ENCODE measurements at places on chromosomes 7 and 10. TPM values are rescaled to one million over a fixed set of nuclear protein-coding genes. Genes with fewer than 3 reads are reported as not detected.
A peak's percentile ranks its signal among the peaks of the same experiment; 100 is the strongest.

DNA sequence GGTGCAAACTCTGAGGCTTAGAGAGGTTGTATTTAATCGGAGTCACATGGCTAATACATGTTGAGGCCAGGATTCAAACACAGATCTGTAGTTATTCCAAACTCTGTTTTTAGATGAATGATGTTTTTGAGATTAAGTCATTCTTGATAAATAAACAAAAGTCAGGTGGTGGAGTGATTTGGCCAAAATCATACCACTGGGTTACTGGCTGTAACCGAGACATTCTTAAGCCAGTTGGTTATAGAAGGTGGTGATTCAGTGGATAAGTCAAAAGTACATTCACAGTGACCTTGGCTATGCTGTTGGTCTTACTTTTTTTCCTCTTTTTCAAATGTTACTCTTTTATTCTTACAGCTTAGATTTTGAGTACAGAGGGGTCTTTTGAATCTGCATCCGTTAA lies 361.4 kb downstream of the KIF20B start:
- peaks cover 5% of the 10 kb centered on the region for H3K36me3 ChIP-seq
- no peak overlapping the region for H3K4me3 ChIP-seq
- H3K27me3 ChIP-seq, result no peaks in the 10 kb centered on the region
- no peaks in the 10 kb centered on the region for H3K4me1 ChIP-seq

GRCh38 chr7:44849885-44850544 lies 2.1 kb upstream of the H2AZ2 start:
- H3K27me3 ChIP-seq, result no peaks in the 10 kb centered on the region
- peak overlapping the region; percentile 58 for H3K27ac ChIP-seq
- H3K4me1 ChIP-seq, result peaks cover 17% of the 10 kb centered on the region
- H3K36me3 ChIP-seq, result no peaks in the 10 kb centered on the region
- DNase-seq, result no peak

DNA sequence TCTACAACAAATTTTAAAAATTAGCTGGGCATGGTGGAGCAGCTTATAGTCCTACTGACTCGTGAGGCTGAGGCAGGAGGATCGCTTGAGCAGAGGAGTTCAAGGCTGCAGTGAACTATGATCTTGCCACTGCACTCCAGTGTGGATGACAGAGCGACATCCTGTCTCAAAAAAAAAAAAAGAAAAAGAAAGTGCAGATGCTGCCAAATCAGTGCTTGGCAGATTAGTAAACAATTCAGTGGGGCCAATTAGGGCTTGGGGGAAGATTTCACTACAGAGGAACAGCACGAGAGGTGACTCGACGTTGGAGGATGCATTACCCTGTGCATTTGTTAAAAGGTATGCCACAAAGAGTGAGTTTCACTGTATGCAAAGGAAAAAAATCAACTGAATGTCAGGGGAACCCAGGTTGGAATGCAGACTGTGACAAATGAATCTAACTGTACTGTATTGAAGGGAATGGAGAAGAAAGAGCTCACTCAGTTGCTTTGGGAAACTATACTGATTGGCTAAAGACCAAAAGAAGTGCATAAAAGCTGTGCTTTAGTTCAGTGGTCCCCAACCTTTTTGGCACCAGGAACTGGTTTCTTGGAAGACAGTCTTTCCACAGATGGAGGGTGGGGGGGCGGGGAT lies 31.6 kb downstream of the GARIN1A start:
- no peaks in the 10 kb centered on the region for H3K4me1 ChIP-seq
- H3K27ac ChIP-seq, result no peak overlapping the region
- H3K4me3 ChIP-seq, result no peak overlapping the region
- H3K36me3 ChIP-seq, result peaks cover 4% of the 10 kb centered on the region

GRCh38 chr7:48295296-48295971 lies 124.2 kb downstream of the ABCA13 start:
- no peaks in the 10 kb centered on the region for H3K36me3 ChIP-seq
- no peaks in the 10 kb centered on the region for H3K4me1 ChIP-seq
- H3K27ac ChIP-seq, result no peak overlapping the region
- peaks cover 7% of the 10 kb centered on the region for H3K27me3 ChIP-seq
- no peak for DNase-seq
- no peak overlapping the region for H3K4me3 ChIP-seq

Gene EEF1AKMT2
- 40.6 TPM for polyA plus RNA-seq

Gene NAT16
- not detected for polyA plus RNA-seq

DNA sequence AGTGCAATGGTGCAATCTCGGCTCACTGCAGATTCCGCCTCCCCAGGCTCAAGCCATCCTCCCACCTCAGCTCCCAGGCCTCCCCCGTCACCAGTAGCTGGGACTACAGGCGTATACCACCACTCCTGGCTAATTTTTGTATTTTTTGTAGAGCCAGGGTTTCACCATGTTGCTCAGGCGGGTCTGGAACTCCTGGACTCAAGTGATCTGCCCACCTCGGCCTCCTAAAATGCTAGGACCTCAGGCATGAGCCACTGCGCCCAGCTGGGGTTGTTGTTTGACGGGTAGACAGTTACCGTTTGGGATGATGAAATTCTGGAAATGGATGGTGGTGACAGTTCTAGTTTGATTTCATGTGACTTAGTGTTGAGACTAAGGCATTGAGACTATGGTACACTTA lies 15.3 kb downstream of the CALML3 start:
- H3K4me3 ChIP-seq, result no peak overlapping the region
- peaks cover 17% of the 10 kb centered on the region for H3K27me3 ChIP-seq
- H3K27ac ChIP-seq, result peak overlapping the region; percentile 70
- H3K36me3 ChIP-seq, result peaks cover 8% of the 10 kb centered on the region
- peaks cover 3% of the 10 kb centered on the region for H3K4me1 ChIP-seq

- DNase-seq, result no peak
- H3K4me1 ChIP-seq, result no peaks in the 10 kb centered on the region
- H3K36me3 ChIP-seq, result no peaks in the 10 kb centered on the region
- H3K4me3 ChIP-seq, result no peak overlapping the region
- H3K27me3 ChIP-seq, result peaks cover 9% of the 10 kb centered on the region
Observed at GRCh38 chr7:141039376-141039775, 24.6 kb upstream of the MRPS33 start.

GRCh38 chr10:58030208-58030607 lies 237.5 kb downstream of the IPMK start:
- H3K36me3 ChIP-seq, result no peaks in the 10 kb centered on the region
- no peaks in the 10 kb centered on the region for H3K27me3 ChIP-seq
- no peak for DNase-seq
- H3K27ac ChIP-seq, result no peak overlapping the region

- H3K27me3 ChIP-seq, result no peaks in the 10 kb centered on the region
- H3K36me3 ChIP-seq, result no peaks in the 10 kb centered on the region
- no peak for DNase-seq
- no peak overlapping the region for H3K27ac ChIP-seq
- H3K4me1 ChIP-seq, result no peaks in the 10 kb centered on the region
Observed at GRCh38 chr10:82866424-82867020, 991.5 kb downstream of the NRG3 start.

Gene MKRN1
- polyA plus RNA-seq, result 138 TPM

Gene C10orf105
- not detected for polyA plus RNA-seq

DNA sequence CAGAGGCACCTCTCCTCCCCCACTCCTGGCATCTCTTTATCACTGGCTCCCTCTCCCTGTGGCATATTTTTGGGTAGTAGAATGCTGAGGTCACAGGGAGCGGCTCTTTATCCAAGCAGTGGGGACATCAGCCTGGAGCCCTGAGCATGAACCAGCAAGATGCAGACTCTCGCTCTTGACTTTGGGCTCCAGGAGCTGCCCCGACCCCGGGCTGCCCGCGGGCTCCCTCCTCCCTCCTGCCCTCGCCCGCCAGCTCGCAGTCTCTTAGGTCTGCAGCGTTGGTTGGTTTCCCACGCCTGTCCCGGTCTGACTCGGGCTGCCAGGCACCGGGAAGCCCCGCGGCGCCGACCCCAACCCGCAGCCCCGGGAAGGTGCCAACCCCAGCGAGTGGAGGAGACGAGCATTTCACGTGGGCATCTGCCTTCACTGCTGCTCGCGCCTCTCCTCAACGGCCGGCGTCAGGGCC lies 1.3 kb downstream of the INSYN2A start:
- no peaks in the 10 kb centered on the region for H3K36me3 ChIP-seq
- no peak for DNase-seq
- H3K4me1 ChIP-seq, result no peaks in the 10 kb centered on the region
- peaks cover 51% of the 10 kb centered on the region for H3K27me3 ChIP-seq

- H3K4me3 ChIP-seq, result no peak overlapping the region
- DNase-seq, result no peak
- H3K36me3 ChIP-seq, result no peaks in the 10 kb centered on the region
- H3K27me3 ChIP-seq, result peaks cover 27% of the 10 kb centered on the region
- no peak overlapping the region for H3K27ac ChIP-seq
- H3K4me1 ChIP-seq, result no peaks in the 10 kb centered on the region
Observed at GRCh38 chr10:113663142-113663541, 699 bp downstream of the NRAP start.

- no peak for DNase-seq
- H3K4me3 ChIP-seq, result no peak overlapping the region
- H3K27ac ChIP-seq, result no peak overlapping the region
- H3K27me3 ChIP-seq, result no peaks in the 10 kb centered on the region
- peaks cover 3% of the 10 kb centered on the region for H3K36me3 ChIP-seq
- H3K4me1 ChIP-seq, result no peaks in the 10 kb centered on the region
Observed at GRCh38 chr7:136254148-136254547, 277.0 kb upstream of the MTPN start.

Gene AKR1C3
- polyA plus RNA-seq, result 0.29 TPM

Gene LRRTM3
- not detected for polyA plus RNA-seq

Gene CABCOCO1
- polyA plus RNA-seq, result not detected

- no peak overlapping the region for H3K27ac ChIP-seq
- H3K4me3 ChIP-seq, result no peak overlapping the region
- H3K27me3 ChIP-seq, result no peaks in the 10 kb centered on the region
- DNase-seq, result no peak
- no peaks in the 10 kb centered on the region for H3K36me3 ChIP-seq
Observed at GRCh38 chr7:115552766-115553165, 477.8 kb downstream of the TFEC start.

- no peaks in the 10 kb centered on the region for H3K4me1 ChIP-seq
- H3K4me3 ChIP-seq, result no peak overlapping the region
- no peak for DNase-seq
- H3K27me3 ChIP-seq, result no peaks in the 10 kb centered on the region
- peaks cover 19% of the 10 kb centered on the region for H3K36me3 ChIP-seq
Observed at GRCh38 chr10:84493951-84494848, 165.8 kb downstream of the CCSER2 start.

Gene OR9A2
- not detected for polyA plus RNA-seq

Gene SFMBT2
- polyA plus RNA-seq, result 2.3 TPM

Gene LRMDA
- polyA plus RNA-seq, result 2.1 TPM

GRCh38 chr10:30039988-30040387 lies 19.4 kb downstream of the JCAD start:
- H3K4me1 ChIP-seq, result peaks cover 4% of the 10 kb centered on the region
- DNase-seq, result no peak
- no peak overlapping the region for H3K27ac ChIP-seq
- H3K4me3 ChIP-seq, result no peak overlapping the region

Gene ELN
- polyA plus RNA-seq, result not detected

Gene CC2D2B
- polyA plus RNA-seq, result 0.37 TPM

DNA sequence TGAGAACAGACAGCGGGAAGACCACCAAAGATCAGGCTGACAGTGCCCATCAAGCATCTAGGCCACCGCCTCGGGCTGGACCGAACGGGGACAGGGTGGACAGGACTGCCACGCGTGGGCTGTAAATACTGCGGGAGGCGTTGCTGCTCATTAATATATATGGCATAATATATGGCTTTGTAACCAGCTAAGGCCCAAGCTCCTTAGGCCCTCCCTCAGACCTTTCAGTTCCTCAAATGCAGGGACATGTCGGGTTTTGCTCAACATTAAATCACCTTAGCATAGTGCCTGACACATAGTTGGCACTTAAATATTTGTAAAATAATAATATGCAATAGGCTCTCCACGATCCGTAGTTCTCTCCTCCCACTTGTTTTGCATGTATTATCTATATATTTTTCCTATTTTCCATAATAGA lies 402 bp upstream of the TMEM168 start:
- peak overlapping the region; percentile 97 for H3K27ac ChIP-seq
- H3K4me1 ChIP-seq, result peaks cover 31% of the 10 kb centered on the region
- H3K27me3 ChIP-seq, result no peaks in the 10 kb centered on the region
- DNase-seq, result no peak

Gene HMX2
- polyA plus RNA-seq, result not detected

Gene PTPN20
- polyA plus RNA-seq, result 0.82 TPM

- H3K27ac ChIP-seq, result no peak overlapping the region
- no peaks in the 10 kb centered on the region for H3K4me1 ChIP-seq
Observed at GRCh38 chr10:89115876-89116627, 91.1 kb downstream of the CH25H start.

Gene CYP26C1
- polyA plus RNA-seq, result not detected

Gene LOXL4
- polyA plus RNA-seq, result not detected

GRCh38 chr10:72095195-72095594 lies 6.8 kb upstream of the SPOCK2 start:
- H3K27me3 ChIP-seq, result no peaks in the 10 kb centered on the region
- peaks cover 8% of the 10 kb centered on the region for H3K36me3 ChIP-seq
- H3K4me3 ChIP-seq, result no peak overlapping the region
- no peak for DNase-seq

GRCh38 chr7:32062150-32062549 lies 8.1 kb downstream of the PDE1C start:
- DNase-seq, result no peak
- no peaks in the 10 kb centered on the region for H3K36me3 ChIP-seq
- H3K4me1 ChIP-seq, result no peaks in the 10 kb centered on the region
- H3K27ac ChIP-seq, result no peak overlapping the region
- peaks cover 5% of the 10 kb centered on the region for H3K27me3 ChIP-seq
- no peak overlapping the region for H3K4me3 ChIP-seq

Gene MGAM2
- not detected for polyA plus RNA-seq

Gene NKX2-3
- polyA plus RNA-seq, result not detected

Gene SFTPA2
- polyA plus RNA-seq, result not detected

- no peak overlapping the region for H3K27ac ChIP-seq
- no peaks in the 10 kb centered on the region for H3K27me3 ChIP-seq
- no peaks in the 10 kb centered on the region for H3K4me1 ChIP-seq
- H3K4me3 ChIP-seq, result no peak overlapping the region
- no peak for DNase-seq
Observed at GRCh38 chr7:49631071-49631815, 142.2 kb upstream of the VWC2 start.

DNA sequence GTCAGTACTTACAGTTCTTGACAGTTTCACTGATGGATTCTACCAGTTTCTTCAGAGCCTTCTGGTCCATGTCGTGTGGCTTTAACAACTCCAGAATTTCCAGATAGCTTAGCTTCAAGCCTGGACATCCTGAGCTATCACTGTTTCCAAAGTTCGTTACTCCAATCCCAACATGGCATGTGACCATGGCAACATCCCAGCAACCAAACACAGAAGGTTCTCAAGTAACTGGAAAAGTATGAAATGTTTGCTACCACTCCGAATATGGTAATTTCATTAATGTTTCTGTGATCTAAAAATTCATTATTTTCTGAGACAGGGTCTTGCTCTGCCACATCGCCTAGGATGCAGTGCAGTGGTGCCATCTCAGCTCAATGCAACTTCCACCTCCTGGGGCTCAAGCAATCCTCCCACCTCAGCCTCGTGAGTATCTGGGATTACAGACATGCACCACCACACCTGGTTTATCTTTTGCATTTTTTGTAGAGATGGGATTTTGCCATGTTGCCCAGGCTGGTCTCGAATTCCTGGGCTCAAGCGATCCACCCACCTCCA lies 29.3 kb downstream of the RBM48 start:
- no peak overlapping the region for H3K27ac ChIP-seq
- H3K4me1 ChIP-seq, result no peaks in the 10 kb centered on the region
- H3K36me3 ChIP-seq, result no peaks in the 10 kb centered on the region
- DNase-seq, result no peak
